ENCODE measurements at places on chromosomes 11 and 22. TPM values are rescaled to one million over a fixed set of nuclear protein-coding genes. Genes with fewer than 3 reads are reported as not detected.

THY1 gene
- total RNA-seq, result 8.4 TPM

SNX15 gene
- 29.6 TPM for total RNA-seq

PAX6 gene
- total RNA-seq, result 1.4 TPM

GRCh38 chr22:38681582-38682335, at the start of gene TOMM22:
Gene TOMM22 (plus strand): TSS chr22:38681957. CDS start chr22:38681979, 22 bp downstream.
- H3K27me3 ChIP-seq, result no peaks in the 10 kb centered on the region
- peak within 1 kb of the TSS; percentile 76 for H3K27ac ChIP-seq
- H3K4me3 ChIP-seq, result peak within 1 kb of the TSS; percentile 86
- H3K4me1 ChIP-seq, result peaks cover 5% of the 10 kb centered on the region

GRCh38 chr11:76149713-76150112, 56.6 kb downstream of the WNT11 start:
- peaks cover 17% of the 10 kb centered on the region for H3K4me1 ChIP-seq
- no peak overlapping the region for H3K4me3 ChIP-seq
- H3K27me3 ChIP-seq, result no peaks in the 10 kb centered on the region
- H3K27ac ChIP-seq, result no peak overlapping the region

All from adrenal gland (tissue), 19 donors.